WTC11 (cell line): ENCODE measurements at places on chromosomes 11 and 22. TPM values are rescaled to one million over a fixed set of nuclear protein-coding genes. Genes with fewer than 3 reads are reported as not detected.

Gene MS4A6A
- 0.16 to 0.39 TPM in 2 of 3 replicates, not detected in the other for total RNA-seq

Gene SCN2B
- 0.16 to 0.37 TPM (median 0.20 TPM) in 3 replicates for total RNA-seq

Gene CCDC15
- total RNA-seq: 2.1 to 2.6 TPM (median 2.4 TPM) in 3 replicates

Gene EFCAB6
- 0.25 to 0.94 TPM (median 0.41 TPM) in 3 replicates for total RNA-seq

Gene PATL1
- 27.6 to 30.5 TPM (median 29.9 TPM) in 3 replicates for total RNA-seq

Gene CRYBB2
- 0.28 TPM in 1 of 3 replicates, not detected in the others for total RNA-seq

Gene MAPK1
- total RNA-seq: 87.4 to 95.9 TPM (median 91.9 TPM) in 3 replicates

Gene FIBP
- 91.6 to 93.1 TPM (median 92.2 TPM) in 3 replicates for total RNA-seq

Gene CSF2RB
- total RNA-seq: 0.05 to 0.07 TPM (median 0.07 TPM) in 3 replicates

Gene CFL1
- 1,014 to 1,073 TPM (median 1,031 TPM) in 3 replicates for total RNA-seq

Gene SLC15A3
- total RNA-seq: 10.2 to 12.1 TPM (median 11.5 TPM) in 3 replicates

Gene MS4A4E
- 0.18 TPM in 1 of 3 replicates, not detected in the others for total RNA-seq

Gene NNMT
- 0.50 to 0.53 TPM in 2 of 3 replicates, not detected in the other for total RNA-seq

Gene KCTD14
- total RNA-seq: 12.6 to 15.7 TPM (median 14.8 TPM) in 3 replicates

Gene FGF4
- total RNA-seq: 3.2 to 5.9 TPM (median 3.3 TPM) in 3 replicates

Gene XRCC6
- 410 to 474 TPM (median 420 TPM) in 3 replicates for total RNA-seq

Gene P4HA3
- 0.13 to 0.14 TPM in 2 of 3 replicates, not detected in the other for total RNA-seq

Gene FZD4
- total RNA-seq: 7.7 to 9.8 TPM (median 9.2 TPM) in 3 replicates

Gene GLB1L3
- total RNA-seq: 34.6 to 50.2 TPM (median 35.9 TPM) in 3 replicates

Gene ASRGL1
- 36.3 to 51.6 TPM (median 41.5 TPM) in 3 replicates for total RNA-seq

Gene CNGA4
- total RNA-seq: 0.35 to 0.82 TPM (median 0.50 TPM) in 3 replicates
